ENCODE measurements at places on chromosomes 3 and 15.

GRCh38 chr15:57728436-57728835 lies 21.9 kb downstream of the POLR2M start:
- DNase-seq = no peak

GRCh38 chr3:160649596-160649995 lies 27.4 kb upstream of the ARL14 start:
- DNase-seq = no peak

GRCh38 chr15:40467261-40467615 lies 3.5 kb upstream of the CHST14 start:
- DNase-seq = no peak

DNA sequence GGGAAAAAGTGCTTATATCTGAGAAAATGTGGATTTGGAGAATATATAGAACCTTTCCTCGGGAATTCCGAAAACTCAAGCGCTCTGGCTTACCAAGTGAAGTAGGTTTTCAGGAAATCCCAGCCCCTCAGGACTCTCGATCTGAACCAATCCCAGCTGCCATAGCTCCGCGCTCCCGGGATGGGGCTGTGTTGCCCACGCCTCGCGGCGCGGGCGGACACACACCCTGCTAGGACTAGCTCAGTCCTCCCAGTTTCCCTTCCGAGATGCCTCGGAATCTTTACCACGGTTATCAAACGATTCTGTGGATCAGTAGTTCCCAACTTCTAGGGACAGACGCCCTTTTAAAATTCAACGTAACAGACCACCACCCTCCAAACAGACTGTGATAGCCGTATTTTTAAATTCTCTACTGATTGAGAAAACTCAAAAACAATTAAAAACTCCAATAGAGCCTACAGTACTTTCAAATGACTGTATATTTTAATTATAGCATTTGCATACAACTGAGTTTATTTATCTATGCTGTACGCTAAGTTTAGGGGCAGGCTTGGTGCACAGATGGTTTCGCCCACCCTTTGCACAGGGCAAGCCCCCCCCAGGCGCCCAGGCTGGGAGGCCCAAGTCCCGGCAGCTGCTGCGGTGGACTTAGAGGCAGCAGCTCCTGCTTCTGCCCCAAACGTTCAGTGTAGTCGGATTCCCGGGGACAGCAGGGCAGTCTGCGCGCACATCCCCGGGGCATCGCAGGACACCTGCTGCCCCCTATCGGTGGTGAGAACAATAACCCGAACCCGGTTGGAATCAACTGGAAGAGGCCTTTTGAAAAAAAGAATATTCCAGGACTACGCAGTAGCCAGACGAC lies 52.3 kb downstream of the CCDC54 start:
- DNase-seq = peak; percentile 69

DNA sequence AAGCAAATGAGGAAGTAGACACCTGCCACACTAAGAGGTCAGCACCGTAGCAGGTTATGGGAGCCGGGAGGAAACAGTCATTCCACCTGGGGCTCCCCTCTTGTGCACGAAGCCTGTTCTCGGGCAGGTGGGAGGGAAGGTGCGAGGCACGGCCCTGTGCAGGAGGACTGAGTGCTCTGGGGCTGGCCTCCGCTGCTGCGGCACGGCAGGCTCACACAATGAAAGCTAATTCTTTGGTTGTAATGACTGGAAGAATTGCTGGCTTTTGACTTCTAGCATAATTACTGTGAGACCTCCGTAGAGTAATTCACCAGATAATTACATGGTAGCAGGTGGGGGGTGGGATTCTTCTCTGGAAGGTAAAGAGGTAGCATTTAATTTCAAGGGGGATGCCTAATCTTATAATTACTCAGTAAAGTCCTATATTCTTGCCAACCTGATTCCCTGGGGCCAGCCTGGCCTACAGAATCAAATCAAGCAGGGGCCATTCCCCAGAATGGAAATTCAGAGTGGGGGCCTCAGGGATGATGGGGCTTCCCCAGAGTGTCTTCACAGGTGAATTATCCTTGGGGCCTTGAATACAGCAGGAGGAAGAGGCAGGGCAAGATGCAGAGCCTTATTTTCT lies 129.1 kb downstream of the TPRA1 start:
- DNase-seq = no peak

DNA sequence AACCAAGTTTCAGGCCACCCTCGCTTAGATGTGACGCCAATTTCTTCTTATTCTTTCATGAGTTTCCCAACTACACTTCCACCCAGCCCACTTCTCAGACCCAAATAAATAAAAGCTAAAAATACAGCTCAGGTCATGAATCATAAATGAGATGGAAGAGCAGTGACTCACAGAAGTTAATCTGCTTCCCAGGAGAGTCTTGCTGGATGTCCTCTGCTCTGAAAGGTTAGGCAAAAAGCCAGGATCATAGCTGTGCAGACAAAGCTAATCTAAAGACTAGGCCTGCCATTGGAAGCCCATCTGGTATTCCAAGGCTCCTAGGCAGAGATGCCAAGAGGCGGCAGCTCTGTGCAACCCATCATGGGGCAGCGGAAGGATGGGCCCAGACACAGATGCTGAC lies 24.1 kb downstream of the SHC4 start:
- no peak for DNase-seq

GRCh38 chr15:93333796-93334195 lies 244.8 kb upstream of the RGMA start:
- DNase-seq = no peak

DNA sequence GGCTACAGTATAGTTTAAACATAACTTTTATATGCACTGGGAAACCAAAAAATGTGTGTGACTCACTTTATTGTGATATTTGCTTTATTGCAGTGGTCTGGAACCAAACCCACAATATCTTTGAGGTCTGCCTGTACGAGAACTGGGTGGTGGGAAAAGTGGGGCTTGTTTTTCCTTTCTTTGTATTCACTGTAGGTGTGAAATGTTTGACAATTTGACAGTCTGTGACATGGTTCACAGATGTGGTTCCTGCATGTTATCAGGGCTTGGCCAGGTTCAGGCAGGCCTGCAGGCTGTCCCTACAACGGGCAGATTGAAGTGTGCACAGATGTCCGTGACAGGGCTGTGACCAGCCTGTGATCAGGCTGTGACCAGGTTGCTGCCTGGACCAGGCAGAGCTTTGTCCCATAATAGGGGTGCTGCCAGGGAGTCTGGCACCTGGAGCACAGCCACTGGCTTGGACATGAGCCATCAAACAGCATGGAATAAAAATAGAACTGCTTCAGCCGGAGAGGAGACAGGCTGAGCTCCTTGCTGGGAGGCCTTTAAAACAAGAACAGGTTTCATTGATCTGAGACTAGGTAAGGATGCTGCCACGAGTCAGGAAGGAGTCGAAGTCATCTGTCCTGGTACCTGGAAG lies 61.0 kb downstream of the KLF13 start:
- no peak for DNase-seq

GRCh38 chr15:38061856-38062649 lies 127.6 kb downstream of the TMCO5A start:
- no peak for DNase-seq

GRCh38 chr3:115100806-115101205 lies 46.3 kb downstream of the ZBTB20 start:
- no peak for DNase-seq

DNA sequence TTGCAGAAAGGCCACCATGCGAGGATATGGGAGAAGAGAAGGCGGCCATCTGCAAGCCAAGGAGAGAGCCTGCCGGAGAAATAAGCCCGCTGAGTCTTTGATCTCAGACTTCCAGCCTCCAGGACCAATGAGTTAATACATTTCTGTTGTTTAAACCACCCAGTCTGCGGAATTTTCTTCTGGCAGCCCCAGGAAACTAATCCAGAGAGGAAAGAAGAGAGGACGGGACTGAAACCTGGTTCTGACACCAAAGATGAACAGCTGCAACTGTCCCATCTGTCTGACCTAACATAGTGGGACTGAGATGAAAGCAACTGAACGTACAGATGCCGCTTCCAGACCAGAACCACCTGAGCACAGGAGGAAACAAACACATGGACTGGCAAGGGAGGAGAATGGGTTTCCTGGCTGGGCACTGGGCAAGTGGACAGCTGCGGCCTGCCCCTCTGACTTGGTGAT lies 32.3 kb downstream of the VGLL4 start:
- no peak for DNase-seq

DNA sequence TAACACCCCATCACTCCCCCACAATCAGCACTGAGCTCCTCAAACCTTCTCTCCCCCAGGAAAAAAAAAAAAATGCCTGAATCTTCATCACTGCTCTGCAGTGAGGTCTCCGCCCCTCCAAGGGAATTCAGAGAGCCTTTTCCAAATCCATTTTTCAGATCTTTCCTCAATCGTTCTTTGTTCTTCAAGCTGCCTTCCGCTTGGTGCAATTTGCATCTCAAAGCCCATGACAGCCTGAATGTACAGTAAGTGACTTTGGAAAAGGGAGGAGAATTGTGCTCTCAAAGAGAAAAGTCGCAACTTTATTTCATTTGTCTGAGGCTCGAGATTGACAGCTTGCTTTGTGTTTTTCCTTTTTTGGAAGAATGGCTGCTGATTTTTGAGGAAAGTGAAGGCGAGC lies 75.0 kb downstream of the CORO2B start:
- no peak for DNase-seq

DNA sequence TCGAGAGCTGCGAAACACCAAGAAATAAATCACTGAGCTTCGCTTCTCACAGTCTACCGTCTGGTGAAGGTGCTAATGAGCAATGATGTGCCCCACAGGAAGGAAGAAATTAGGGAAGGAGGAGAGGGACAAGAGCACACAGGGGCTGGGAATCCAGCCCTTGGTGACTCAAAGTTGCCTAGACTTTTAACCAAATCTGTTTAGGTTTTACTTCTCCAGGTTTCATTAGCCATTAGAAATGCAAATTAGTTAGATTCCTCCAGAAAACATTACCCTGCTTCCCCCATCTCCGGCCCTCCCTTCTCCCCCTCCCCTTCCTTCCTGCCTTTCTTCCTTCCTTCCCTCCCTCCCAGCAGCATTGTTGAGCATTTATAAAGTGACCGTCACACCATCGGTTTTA lies 59.3 kb upstream of the UBE2E1 start:
- DNase-seq = no peak

DNA sequence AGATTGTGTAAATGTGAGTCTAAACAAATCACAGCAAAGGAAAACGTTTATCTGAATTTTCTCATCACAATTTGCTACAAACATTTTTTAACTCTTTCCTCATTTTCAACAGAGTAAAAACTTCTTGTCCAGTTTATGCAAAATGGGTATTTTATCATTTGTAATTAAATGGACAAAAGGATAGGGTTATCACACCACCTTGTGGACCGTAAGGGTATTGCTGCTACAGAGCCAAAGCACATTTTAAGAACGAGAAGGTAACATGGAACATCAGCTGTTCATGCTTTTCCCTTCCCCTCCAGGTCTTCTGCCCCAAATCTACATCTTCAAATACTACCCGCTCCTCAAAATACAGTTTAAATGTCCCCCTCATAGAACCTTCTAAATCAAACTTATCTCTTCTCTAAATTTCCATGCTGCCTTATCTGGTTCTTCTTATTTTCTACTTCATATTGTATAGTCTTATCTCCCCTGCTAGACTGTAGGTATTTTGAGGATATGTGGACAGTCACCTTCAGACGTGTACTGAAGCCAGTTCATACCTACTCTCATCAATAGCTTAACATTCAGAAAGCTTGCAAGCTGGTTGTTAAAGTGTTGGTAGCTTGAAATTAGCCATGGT lies 12.8 kb upstream of the SETMAR start:
- peak; percentile 69 for DNase-seq

DNA sequence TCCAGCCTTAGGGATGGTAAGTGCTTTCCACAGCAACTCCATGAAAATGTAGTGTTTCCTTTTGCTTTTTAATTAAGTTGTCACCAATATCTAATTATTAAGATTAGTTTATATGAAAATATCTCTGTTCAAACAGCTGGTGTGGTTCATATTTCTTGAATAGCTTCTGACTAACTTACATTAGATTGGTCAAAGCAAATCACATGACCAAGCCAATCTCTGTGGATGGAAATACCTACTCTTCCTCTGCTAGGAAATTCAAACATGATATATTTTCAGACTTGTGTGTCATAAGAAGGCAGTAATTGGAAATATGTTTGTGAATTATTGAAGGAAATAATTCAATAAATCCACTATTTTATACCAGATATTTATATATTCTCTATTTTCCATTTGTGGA lies 54.6 kb upstream of the CADM2 start:
- DNase-seq = no peak

DNA sequence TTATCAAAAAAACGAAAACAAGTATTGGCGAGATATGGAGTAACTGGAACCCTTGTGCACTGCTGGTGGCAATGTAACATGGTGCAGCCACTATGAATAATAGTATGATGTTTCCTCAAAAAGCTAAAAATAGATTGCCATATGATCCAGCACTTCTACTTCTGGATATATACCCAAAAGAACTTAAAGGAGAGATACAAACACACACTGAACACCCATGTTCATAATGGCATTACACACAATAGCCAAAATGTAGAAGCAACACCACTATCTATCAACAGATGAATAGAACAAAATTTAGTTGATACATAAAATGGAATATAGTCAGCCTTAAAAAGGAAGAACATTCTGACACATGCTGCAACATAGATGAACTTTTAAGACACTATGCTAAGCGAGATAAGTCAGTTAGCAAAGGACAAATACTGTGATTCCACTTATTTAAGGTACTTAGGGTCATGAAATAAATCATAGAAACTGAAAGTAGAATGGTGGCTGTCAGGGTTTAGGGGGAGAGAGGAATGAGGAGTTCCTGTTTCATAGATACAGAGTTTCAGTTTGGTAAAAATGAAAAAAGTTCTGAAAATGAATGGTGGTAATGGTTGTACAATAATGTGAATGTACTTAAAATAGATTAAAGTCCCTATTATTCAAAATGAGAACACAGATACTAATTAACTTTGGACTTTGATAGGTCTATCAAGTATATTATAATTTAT lies 59.4 kb upstream of the IMPG2 start:
- no peak for DNase-seq

DNA sequence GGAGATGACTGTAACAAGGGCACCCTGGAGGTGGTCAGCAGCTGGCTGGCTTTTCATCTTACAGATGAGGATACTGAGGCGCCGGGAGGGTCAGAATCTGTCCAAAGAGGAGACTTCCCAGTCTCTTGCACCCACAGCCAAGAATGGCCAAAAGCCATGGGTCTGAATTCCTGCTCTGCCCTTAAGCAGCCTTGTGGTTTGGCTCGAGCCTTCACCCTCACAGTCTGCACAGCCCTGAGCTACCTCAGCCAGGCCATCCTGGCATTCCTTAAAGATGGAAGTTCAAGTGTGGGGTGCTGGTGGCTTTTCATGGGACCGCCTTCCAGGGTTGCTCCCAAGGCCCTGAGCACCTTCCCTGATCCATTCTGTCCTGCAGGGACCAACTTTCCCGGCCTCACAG lies 59.2 kb downstream of the CACNA2D2 start:
- no peak for DNase-seq
